ENCODE measurements at places on chromosomes 12 and 14.

DNA sequence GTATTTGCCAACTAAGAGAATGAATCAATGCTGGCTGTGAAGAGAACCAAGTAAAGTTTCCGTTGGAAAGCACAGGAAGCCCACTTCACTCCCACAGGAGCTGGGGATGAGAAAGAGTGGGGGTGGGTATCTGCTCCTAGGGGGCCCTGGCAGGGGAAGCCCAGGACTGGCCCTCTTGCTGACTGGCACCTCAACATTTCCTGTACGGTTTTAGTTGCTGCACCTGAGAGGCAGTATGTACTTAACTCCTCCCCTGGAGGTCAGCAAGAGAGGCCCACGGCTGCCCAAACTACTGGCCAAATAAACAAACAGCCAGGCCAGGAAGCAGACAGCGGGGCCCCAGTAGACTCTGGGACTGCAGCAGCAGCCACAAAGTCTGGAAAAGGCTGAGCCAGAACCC lies 33.8 kb upstream of the VWF start:
- DNase-seq = no peak

DNA sequence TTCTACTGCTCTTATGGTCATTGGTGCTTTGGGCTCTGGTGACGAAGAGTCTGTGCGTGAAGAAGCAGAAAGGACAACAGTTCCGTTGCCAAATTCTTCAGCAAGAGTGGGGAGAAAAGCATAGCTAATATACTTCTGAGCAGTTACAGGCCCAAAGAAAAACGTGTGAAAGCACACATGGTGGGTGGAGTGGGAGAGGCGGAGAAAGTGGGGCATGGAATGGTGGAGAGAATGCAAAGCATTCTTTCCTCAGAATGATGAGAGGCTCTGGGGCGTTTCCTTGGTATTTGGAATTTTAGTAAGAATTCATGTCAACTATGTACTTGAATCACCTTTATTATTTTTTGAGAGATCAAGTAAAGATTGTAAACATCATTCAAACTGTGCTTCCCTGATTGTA lies 396.1 kb downstream of the NAV3 start:
- no peak for DNase-seq

GRCh38 chr12:69055280-69055679 lies 122.3 kb upstream of the CPM start:
- DNase-seq = no peak

GRCh38 chr12:64797156-64797555 lies 27.3 kb upstream of the TBC1D30 start:
- no peak for DNase-seq

- no peak for DNase-seq
Measured at GRCh38 chr14:56199982-56200577, 81.9 kb downstream of the PELI2 start.

DNA sequence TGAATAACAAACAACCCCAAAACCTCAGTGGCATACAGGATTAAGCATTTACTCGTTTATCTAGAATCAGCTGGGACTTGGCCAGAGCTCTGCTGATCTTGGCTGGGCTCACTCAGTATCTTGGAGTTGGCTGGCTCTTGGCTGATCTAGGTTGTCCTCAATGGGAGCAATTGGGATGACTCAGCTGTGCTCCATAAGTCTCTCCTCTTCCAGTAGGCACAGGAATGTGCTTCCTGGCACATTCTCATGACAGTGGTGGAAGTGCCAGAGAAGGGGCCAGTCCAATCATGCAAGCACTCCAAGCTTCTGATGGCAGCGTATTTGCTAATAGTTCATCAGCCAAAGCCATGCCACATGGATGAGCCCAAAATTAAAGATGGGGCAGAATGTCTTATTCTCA lies 41.7 kb upstream of the ANO4 start:
- no peak for DNase-seq
